ENCODE measurements at places on chromosomes 11 and 22.
A peak's percentile ranks its signal among the peaks of the same experiment; 100 is the strongest.

DNA sequence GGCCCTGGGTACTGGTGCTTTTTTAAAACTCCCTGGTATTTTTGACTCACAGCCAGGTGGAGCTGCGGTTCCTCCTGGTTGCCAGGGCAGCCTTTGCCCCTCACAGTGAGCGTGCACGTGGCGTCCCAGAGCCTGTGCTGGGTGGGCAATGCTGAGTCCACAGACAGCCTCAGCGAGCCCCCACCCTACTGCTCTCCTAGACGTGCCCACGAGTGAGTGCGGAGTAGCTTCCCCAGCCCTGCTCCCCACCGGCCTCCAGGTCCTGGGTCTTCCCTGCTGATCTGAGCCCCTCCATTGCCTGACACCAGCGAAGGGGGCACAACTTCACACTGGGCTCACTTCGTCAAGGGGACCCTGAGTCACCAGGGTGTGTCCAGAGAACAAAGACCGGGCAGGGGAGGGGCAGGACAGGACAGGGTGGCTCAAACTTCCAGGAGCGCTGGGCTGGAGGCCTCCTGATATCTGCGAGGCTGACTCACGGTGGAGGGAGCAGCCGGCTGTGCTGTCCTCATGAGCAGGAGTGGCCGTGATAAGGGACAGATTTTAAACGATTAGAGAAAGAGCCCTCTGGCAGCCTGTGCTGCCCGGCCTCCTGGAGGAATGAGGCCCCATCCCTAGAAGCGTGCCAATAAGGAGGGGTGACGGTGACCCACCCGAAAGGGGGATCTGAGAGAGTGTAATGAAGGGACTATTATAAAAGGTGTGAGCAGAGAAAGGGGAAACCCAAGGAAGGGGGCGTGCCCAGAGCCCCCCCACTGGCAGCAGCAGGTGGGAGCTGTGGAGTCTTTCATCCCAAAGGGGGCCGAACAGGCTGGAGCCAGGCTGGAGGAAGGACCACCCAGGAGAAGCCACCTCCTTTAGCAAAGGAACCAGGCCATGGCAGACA, 129.3 kb upstream of the FGF3 start:
- no peak for DNase-seq

DNA sequence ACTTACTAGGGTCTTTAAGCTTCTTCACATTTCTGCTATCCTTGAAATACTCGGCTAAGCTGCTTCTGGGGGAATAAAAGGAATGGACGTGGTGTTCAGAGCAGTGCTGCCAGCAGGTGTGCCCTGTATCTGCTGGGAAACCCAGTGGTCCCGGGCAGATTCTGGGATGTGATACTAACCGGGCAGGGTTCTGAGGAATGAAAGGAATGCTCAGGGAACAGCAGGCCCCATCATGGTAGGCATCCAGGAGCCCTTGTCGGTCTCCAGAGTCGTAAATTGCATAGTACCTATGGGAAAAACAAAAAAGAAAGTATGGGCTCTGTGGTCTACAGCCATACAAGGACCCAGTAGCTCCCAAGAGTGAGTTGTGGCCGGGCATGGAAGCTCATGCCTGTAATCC, 4.5 kb upstream of the TMEM223 start:
- no peak for DNase-seq

- no peak for DNase-seq
These were observed 3.7 kb upstream of the MUC5AC start for GRCh38 chr11:1153951-1154493.

GRCh38 chr11:34977089-34977912, 60.9 kb downstream of the PDHX start:
- DNase-seq: no peak

DNA sequence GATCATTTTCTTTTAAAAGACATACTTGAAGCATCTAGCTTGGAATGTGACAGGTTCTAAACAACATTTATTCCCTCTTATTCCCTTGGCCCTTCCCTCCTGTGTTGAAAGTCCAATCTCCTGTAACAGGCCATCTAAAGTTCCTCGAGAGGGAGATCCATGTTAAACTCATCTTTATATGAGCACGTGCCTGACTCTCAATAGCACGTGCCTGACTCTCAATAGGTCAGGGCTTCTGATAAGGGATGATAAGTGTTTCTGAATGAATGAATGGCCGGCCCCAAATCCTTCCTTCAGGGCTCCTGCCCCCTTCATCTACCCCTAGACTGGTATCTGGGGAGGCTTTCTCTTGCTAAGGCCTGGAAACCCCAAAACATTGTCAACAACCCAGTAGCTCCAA, 27.2 kb downstream of the RPL27A start:
- DNase-seq: no peak

- DNase-seq: no peak
These were observed 1.7 kb upstream of the DCHS1 start for GRCh38 chr11:6657346-6657745.

DNA sequence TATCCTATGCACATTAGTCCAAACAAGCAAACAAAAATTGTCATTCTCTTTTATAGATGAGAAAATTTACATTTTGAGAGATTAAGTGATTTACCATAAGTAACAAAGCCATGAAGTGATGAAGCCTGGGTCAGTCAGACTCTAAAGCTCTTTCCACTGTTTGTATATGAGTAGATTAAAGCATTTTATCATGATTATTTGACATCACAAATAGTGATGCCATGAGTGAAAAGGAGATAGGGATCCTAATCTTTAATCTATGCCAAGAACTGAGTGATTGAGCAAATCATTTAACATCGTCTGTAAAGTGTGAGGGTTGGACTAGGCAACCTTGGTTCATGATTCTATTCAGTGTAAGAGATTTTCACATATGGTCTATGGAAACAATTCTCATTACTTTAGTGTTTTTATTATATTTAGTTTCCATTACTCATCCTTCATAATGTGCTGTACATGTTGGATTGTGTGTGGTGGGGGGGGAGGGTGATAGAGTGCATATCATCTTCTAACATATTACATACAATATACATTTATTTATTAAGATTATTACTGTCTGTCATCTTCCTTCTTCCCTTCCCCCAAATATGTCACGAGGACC, 50.7 kb downstream of the ARHGEF12 start:
- no peak for DNase-seq

DNA sequence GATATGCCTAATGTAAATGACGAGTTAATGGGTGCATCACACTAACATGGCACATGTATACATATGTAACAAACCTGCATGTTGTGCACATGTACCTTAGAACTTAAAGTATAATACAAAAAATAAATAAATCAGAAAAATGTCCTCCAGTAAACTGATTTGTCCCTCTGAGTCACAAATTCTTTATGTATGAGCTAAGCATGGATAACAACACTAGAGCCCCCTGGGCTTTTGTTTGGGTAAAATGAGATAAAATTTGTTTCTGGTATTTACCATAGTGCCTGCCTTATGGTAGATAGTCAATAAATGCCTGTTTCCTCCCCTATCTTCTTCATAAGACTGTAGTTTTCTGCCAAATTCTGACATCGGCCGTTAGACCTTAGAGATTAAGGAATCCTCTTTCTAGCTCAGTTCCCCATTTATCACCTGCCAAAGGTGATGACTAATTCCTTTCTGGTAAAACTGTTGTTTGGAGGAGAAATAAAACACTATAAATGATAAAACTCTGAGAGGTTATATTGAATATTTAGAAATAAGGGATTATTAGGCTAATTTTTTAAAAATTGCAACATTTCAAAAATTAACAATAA, 43.6 kb upstream of the LUZP2 start:
- DNase-seq: no peak

DNA sequence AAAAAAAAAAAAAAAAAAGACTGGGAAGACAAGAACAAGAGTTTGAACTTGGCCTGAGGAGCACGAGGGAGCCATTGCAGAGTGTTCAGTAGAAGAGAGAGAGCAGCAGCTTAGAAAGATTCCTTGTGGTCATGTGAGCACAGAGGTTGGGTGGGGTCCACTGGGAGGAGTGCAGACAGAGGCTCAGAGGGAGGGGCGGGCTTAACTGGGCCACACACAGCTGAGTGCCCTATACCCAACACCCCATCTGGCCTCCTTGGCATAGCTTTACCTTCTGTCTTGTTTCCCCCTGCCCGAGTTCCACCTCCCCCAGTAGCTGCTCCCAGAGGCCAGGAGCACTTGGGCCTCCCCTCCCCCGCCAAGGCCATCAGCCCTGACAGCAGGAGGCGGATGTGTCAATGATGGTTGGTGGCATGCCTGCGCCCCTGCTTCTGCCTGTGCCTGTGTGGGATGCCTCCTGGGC, 12.1 kb downstream of the C11orf86 start:
- no peak for DNase-seq

- DNase-seq: peak; percentile 40
These were observed at the start of gene DGAT2 for GRCh38 chr11:75768112-75768908. Gene DGAT2, plus strand, starts transcription at chr11:75768778. Its CDS starts 214 bp downstream, at chr11:75768992.

GRCh38 chr11:75349521-75350116, 1.8 kb downstream of the ARRB1 start:
- DNase-seq: no peak

DNA sequence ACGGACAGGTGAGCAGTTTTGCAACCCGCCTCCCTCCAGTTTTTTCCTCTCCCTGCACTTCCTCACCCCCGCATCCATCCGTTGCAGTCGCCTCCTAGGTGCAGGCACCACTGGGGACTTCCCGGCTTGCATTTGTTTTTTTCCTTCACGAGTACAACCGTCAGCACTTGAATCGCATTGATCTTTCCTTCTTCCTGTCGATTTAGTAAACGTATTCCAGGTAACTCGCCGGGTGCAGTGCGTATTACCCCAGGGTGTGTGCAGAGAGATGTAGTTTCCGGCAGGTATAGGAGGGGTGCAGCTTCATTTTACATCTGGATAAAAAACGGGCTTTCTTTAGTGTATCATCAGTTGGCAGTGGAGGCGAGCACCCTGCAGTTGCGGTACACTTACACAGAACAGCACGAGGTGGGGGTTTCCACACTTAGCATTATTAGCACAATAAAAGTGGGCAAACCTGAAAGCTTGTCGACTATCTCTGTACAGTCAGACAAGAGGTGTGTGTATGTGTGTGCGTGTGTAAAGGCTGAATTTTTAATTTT, at the start of gene SORL1-AS1:
SORL1-AS1 (minus strand) TSS at position 359 of the 542 bp plus-strand sequence.
- DNase-seq: no peak

DNA sequence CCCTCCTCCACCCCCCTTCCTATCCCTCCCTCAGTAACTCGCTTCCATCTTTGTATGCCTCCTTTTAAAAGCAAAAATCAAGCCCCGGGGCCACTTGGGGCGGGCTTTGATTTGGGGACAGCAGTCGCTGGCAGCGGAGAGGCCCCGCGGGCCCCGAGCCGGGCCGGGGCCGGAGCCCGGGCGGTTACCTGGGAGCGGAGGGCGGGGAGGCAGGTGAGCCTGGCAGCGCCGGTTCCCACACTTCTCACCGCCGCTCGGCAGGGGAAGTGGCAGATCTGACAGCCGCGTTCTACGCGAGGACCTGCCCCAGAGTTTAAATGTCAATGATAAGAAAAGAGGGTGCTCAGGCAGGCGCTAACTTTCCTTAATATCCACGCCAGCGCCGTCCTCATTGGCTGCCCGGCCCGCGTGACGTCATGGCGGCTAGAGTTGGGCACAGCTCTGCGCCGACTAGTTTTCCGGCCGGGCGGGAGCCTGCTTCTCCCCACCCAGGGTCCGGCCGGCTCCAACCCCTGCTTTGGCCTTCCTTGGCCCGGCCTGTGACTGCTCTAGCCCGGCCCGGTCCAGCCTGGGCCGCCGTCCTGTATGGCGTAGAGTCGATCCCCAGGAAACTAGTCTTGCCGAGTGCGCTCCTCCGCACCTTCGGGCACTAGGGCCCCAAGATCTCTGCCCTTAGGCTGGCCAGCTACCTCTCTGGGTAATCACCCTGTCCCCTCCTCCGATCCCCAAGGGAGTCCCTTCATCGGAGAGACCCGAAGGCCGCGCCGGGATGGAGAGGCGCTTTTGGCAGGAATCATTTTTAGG, 6.7 kb upstream of the PAX6 start:
- no peak for DNase-seq

DNA sequence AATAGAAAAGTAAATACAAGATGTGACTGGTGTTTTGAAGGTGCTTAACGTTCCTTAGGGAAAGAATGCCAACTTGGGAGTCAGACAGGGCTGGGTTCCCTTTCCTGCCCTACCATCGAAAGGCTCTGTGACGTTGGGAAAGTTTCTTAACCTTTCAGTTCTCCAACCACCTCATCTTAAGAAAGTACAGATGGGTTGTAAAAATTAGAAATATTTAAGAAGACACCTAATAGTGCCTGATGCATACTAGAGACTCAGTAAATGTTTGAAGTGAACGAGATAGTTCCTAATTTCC, 1.1 kb downstream of the GTPBP1 start:
- no peak for DNase-seq

DNA sequence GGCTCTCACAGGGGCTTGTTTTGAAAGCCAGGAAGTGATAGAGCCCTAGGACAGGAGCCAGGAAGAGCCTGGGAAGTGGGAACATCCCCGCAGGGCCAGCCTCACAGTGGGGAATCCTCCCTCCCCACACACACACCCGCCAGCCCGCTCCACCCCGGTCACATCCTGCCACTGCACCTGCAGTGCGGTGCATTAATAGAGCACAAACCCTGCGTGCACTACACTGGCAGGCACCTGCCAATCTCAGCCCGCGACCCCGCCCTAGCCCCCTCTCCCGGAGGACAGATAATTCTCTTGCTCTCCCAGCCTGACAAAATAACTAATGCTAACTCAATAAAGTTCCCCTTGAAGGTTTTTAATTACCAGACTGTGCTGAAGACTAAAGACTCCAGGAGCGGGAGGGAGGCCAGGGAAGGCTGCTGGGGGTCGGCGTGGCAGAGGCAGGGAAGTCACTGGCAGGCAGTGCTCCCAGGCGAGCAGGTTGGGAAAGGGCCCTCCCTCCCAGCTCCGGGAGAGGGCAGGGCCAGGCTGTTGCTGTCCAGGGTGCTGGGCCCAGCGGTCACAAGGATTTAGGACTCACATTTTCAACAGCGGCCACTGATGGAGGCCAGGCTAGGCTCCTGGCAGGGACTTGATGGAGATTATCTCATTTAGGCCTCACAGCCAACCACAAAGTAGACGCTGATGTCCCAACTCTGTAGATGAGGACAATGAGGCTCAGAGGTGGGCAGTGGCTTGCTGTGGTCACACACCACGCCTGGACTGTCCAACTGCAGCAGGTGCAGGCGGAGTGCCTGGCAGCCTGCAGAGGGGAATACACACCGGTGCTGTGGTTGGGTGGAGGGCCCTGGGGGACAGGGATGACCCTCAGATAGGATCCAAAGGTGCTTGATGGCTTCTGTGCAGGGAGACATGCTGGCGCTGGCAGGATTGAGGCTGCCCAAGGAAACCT, 23.9 kb upstream of the TCF20 start:
- DNase-seq: no peak
